Activated CD8-positive, alpha-beta memory T cell treated with anti-CD3 and anti-CD28 coated beads for 1 hour (primary cell): ENCODE measurements at places on chromosomes 2 and 18.

- no peak for DNase-seq
Observed at GRCh38 chr2:69466728-69467127, 29.5 kb upstream of the NFU1 start.

- DNase-seq: peak; percentile 70
Observed at GRCh38 chr18:22930089-22930713, 2.9 kb upstream of the RBBP8 start.

- DNase-seq: no peak
Observed at GRCh38 chr2:189880429-189880828, 96.2 kb downstream of the PMS1 start.

- DNase-seq: no peak
Observed at GRCh38 chr2:120963997-120964705, 228.5 kb downstream of the GLI2 start.

GRCh38 chr2:38178556-38179419 lies 102.8 kb upstream of the CYP1B1 start:
- DNase-seq: no peak

- no peak for DNase-seq
Observed at GRCh38 chr18:59039449-59039848, 100.2 kb upstream of the SEC11C start.

GRCh38 chr2:205617905-205618304 lies 64.4 kb upstream of the NRP2 start:
- no peak for DNase-seq

DNA sequence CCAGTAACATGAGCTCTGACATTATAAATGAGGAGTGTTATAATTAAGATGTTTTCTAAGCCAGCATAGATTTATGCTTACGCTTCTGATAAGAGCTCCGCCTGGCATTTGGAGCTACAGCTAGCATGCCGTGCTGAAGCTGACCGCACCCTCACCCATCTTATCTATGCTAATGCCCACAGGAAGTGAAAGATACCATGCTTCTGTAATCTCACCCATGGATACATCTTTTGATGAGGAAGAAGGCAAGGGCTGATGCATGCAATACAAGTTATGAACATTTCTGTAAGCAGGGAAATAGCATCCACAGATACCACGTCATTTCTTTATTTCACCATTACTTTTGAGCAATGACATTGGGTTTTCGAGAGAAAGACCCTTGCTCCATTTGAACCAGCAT lies 82.3 kb downstream of the ARL4C start:
- no peak for DNase-seq

DNA sequence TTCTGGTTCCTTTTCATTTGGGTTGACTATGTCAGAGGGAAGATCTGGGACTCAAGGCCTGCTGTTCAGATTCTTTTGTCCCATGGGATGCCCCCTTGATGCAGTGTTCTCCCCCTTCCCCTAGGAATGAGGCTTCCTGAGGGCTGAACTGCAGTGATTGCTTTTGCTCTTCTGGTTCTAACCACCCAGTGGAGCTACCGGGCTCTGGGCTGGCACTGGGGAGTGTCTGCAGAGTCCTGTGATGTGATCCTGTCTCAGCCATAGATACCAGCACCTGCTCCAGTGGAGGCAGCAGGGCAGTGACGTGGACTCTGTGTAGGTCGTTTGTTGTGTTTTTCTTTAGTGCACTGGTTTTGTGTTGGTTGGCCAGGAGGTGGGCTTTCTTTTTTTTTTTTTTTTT lies 32.1 kb upstream of the RHOB start:
- no peak for DNase-seq

DNA sequence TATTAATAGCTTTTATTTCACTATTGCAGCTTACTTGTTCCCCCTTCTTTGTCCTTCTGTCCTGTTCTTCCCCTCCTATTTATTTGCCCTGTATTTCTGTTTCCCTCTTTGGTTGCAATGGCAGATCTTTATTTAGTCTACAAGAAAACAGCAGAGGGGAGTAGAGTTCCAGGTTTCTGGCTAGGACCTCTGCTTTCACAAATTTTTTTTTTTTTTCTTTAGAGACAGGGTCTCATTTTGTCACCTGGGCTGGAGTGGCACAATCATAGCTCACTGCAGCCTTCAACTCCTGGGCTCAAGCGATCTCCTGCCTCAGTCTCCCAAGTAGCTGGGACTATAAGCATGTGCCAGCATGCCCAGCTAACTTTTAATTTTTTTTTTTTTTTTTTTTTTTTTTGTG lies 188.1 kb upstream of the SPRED2 start:
- DNase-seq: no peak

- DNase-seq: no peak
Observed at GRCh38 chr2:58064086-58064485, 17.5 kb downstream of the VRK2 start.

DNA sequence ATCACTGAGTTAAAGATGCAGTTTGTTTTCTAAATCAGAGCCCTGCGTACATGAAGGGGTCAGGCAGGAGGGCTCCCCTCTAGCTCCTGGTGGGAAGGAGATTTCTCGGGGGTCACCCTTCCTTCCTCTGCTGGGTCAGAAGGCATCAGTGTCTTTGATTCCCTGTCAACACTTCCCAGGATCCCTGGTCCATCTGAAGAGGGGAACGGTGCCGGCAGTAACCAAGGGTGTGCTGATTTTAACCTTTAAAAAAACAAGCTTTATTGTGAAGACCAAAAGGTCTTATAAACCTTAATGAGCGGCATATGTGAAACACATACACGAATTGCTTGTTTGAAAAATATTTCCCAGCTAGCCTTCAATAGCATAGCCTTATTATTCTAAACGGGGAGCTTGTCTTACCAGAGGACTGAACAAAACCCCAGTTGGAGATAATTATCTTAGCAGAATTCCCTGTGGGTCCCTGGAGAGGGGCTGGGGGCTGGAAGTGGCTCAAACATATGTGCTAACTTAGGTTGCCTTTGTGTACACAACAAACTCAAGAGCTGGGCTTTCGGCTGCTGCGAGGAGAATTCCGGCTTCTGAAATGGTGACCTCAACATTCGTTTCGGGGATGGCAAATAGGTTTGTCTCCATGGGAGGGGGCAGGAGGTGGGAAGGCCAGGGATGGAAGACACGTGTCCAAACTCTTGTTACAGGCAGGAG lies 114.9 kb upstream of the MYCN start:
- DNase-seq: no peak

- no peak for DNase-seq
Observed at GRCh38 chr2:49616800-49617199, 462.5 kb upstream of the FSHR start.

GRCh38 chr2:41933046-41933420 lies 114.8 kb upstream of the PKDCC start:
- DNase-seq: no peak

DNA sequence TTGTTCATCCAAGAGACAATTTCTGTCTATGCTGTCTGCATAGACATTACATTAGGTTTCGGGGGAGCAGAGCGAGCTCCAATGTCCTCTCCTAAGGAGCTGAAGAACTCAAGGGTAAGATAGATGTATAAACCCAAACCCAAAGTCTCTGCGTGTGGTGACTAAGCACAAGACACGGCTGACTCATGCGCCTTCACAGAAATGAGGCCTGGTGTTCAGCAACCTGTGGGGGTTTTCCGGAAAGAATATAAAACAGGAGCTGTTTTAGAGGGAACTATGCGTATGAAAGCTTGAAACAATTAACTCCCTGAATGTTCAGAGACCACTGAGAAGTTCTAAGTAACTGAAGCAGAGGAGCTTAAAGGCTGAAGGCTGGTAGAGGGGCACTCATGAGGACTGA lies 154.7 kb downstream of the SOX11 start:
- no peak for DNase-seq

- DNase-seq: no peak
Observed at GRCh38 chr2:27772804-27773203, 1.3 kb downstream of the MRPL33 start.

DNA sequence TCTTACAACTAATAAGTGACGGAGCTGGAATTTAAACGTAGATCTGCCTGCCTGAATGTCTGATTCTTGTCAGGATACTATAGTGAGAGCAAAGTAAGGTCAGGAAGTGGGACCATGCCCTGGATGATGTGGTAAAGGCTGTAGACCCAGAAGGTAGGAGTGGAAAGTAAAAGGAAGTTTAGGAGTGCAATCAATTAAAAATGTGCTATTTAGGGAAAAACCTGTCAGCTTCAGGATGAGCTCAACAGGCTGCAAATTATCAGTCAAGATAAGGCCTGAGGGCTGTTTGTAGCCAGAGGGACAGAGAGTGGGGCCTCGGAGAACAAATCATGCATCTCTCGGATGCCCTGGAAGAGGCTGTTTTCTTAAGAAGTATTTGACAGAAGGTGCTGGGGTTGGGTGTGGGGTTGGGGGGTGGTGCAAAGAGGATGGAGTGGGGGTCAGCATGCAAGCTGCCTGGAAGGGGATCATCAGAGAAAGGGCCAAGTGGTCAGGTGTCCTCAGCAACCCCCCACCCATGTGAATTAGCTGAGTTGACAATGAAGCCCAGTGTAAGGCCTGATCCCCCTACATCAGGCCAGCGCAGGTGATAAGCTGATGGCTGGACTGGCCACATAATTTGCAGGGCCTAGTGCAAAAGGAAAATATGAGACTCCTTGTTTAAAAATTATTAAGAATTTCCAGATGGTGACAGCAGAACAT lies 53.2 kb upstream of the MAPRE3 start:
- DNase-seq: no peak

- no peak for DNase-seq
Observed at GRCh38 chr2:25756536-25756935, 83.2 kb upstream of the DTNB start.

DNA sequence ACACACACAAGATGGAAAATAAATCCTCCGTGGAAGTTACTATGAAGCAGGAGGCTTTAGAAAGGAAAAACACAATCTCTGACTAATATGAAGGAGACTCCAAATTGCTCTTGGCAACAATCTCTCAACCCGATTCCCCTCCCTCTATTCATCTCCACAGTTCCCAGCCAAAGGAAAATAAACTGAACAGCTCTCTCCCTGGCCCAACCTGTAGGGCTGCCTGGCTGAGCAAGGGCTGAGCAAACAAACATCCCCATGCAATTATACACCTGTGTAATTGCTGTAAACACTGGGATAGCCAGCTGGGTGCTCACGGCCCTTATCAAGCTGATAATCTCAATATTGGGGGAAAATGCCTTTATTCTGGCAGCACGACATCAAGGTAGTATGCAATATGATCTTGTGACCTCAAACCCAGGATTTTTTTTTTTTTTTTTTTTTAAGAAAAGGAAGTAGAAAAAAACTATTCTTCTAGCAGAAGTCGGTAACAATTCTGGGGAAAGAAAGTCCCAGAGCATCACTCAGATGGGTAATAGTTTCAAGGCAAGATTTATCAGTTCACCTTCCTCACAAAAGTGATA lies 203.3 kb upstream of the SMAD2 start:
- no peak for DNase-seq

GRCh38 chr2:39218391-39218790 lies 25.4 kb downstream of the CDKL4 start:
- DNase-seq: no peak

DNA sequence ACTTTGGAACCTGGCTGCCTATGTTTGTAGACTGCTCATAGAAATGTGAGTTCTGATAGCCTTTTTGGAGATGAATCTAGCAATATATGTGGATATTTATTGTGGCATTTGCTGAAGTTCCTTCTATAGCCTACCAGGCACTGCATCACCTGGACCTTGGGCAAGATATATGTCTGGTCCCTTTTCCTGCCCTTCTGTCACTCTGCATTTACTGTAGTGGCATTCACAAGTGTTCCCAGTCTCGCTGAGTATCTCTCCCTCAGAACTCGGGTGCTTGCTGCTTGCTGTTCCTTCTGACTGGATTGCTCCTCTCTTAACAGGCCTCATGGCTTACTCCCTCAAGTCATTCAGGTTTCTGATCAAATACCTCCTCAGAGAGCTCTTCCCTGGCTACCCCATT lies 145.0 kb downstream of the UBE2E3 start:
- no peak for DNase-seq

DNA sequence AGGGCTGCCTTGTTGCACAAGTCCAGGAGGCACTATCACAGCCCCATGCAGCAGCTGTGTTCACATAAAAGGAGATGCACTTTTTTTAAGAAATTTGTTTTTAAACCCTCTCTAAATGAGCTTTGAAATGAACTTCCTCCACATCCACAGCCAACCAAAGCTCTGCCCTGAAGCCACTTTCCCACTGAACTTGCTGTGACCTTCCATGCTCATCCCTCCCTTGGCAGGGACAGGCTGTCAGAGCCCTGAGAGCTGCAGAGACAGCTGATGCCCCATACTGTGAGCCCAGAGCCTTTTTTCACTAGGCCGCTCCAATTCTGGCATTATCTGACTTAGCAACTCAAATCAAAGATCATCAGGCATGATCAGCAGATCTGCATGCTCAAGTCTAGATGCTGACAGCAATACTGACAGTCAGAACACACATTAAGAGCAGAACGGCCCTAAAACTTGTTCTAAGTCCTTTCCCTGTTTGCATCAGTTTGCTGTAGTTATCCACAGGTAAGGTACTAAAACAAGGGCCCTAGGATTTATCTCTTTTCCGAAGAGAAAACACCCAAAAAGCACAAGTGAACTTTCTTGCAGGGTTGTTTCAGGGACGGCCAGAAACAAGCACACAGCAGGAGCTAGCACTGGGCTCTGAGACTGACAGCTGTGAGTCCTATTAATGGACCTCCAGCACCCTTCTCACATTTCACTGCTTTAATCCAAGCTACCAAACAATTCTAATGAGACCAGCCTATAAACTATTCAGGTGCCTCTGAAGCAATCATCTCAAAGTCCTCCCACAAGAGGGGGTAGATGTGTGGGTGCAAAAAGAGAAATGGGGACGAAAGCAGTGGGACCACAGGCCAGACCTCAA lies 34.9 kb downstream of the RNU4ATAC start:
- no peak for DNase-seq

DNA sequence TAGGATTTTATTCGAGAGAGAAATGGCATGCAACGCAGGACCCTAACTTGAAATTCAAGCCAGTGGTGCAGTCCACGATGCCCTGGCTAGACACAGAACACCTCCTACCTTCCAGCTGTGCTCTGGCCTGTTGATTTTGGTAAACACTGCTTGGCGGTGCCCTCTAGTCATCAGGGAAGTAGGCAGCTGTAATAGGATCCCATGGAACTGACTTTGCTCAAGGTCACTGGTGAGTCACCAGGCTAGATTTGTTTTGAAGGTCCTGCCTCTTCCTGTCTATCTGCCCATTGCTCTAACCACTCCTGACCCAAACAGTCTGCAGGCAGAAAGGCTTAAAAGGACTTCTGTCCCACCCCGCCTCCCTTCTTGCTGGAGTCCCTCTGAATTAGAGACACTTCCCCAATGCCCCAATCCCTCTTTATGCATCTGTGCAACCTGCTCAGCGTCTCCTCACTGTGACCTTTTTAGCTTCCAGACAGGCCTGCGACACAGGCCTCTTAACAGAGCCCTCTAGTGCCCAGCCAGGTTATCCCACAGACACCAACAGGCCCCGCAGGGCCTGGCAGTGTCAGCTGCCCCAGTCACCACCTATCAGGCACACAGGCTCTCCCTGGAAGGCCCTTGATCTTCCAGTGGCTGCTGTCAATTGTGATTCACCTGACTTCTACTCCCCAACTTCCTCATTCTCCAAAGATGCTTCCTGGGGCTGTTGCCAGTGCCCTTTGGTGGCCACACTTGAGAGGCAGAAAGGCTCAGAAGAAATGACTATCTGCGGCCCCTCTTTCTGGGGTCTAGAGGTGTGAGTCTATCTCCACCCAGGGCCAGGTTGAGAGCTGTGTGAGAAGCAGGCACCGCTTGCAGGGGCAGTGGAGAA lies 5.2 kb downstream of the TMEM127 start:
- DNase-seq: no peak

- no peak for DNase-seq
Observed at GRCh38 chr2:233676046-233676445, 4.3 kb downstream of the UGT1A9 start.
